ENCODE measurements at places on chromosomes 12 and 14. TPM values are rescaled to one million over a fixed set of nuclear protein-coding genes. Genes with fewer than 3 reads are reported as not detected.

DNA sequence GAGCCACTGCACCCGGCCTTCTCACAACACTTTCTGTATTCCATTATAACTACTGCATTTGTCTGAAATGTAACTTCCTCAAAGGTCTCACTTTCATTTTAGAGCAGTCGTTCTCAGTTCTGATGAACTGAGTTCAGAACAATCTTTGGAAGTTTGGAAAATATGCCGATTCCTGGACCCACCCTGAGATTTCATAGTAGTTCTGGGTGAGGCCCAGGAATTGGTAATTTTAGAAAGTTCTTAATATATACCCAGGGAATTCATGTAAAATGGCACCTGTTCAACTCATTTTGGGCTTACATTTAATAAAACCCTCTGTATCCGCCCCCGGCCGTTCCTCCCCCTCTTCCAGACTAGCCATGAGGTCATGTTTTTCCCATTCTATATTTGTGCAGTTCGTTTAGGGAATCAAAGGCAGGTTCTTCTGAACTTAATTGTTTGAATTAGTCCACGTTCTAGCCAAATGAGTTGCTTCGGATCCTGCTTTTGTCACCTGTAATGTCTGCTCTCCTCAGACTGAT is 5.9 kb downstream of the GSG1 start:
- DNase-seq: no peak

GRCh38 chr12:107448198-107448597 is 237.4 kb upstream of the PWP1 start:
- no peak for DNase-seq

- DNase-seq: no peak
Observed at GRCh38 chr14:86050072-86050683, 520.2 kb downstream of the FLRT2 start.

GRCh38 chr12:122381021-122381420 is 41.4 kb downstream of the CLIP1 start:
- DNase-seq: no peak

DNA sequence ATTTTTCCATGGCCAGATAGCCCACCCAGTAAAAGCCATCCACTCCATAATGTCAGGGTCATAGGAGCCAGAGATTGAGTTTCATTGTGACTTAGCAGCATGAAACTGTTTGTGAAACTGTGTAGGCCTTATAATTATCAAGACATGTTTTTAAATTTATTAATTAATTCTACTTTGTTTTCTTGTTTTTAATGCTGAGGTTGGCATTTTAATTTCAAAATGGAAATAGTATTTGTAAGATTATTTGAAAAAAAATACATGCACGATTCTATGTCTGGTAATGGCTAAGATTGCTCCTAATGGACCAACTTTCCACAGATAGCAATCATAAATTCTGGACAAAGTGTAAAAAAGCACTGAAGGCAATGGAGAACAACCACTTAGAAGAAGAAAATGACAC is 67.1 kb downstream of the GPR137C start:
- no peak for DNase-seq

DNA sequence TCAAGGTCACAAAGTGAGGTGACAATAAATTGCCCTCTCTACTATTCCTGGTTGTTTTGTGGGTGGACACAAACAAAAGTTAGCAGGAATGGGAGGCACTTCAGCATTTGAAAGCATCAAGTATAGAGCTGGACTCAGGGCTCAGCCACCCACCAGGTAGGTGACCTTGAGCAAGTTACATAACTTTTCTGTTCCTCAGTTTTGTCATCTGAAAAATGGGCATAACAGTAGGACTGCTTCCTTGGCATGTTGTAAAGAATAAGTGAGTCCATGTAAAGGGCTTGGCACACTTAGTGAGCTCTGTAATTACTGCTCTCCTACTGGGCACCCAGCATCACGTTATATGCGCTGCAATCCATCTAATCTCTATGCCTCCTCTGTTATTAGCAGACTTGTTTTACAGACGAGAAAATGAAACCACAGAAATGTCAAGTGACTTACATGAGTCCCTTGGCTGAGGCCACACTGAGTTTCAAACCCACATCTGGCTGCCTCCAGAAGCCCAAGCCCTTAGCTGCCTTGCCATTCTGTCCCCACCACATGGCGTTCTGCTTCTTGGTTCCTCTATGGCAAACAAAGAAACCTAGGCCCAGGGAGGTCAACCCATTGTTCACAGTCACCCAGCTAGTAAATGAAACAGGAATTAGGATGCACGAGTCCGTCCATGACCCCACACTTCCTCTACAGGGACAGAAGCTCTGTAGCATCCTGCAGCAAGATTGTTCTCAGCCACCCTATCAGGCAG is 63.2 kb upstream of the SLC24A4 start:
- no peak for DNase-seq

DNA sequence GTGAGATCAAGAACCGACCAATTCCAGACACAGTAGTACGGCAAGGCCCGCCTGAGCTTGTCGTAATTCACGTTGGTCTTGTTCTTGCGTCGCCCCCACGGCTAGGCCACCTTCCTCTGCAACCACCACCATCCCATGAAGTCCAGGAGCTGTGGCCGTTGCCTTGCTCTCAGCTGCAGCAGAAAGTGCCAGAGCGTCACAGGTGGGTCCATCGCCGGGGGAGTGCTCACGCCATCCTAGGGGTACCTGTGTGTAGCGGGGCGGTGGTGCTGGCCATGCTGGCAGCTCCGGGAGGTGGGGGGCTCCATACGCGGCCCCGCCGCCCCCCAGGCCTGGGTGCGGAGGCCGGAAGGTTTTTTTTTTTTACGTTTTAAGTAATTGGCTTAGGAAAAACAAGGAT is 23.1 kb downstream of the TMEM121 start:
- no peak for DNase-seq

GRCh38 chr14:91660790-91661189 is 71.1 kb downstream of the CATSPERB start:
- DNase-seq: no peak

DNA sequence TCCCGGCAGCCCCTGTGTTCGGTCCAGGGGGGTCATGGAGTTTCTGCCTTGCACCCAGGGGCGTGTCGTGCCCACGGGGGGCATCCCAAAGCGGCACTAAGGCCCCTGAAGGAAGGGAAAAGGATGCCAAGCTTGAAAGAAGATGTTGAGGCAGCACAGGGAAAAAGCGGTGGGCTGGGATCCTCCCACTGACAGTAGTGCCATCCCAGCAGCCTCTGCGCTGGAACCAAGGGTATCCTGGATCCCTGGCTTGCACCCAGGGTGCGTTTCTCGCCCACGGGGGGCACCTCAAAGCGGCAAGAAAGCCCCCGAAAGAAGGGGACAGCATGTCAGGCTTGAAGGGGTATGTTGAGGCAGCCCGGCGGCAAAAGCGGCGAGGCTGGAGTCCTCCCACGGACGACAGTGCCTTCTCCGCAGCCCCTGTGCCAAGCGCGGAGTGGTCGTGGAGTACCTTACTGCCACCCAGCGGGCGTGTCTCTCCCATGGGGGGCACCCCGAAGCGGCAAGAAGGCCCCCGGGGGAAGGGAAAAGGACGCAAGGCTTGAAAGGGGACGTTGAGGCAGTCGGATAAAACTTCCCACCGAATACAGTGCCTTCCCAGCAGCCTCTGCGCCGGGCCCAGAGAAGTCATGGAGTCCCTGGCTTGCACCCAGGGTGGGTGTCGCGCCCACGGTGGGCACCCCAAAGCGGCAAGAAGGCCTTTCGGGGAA is 164.4 kb upstream of the ALG10B start:
- DNase-seq: no peak

The CLEC4A gene
- 0.33 TPM for total RNA-seq

The CLEC2D gene
- total RNA-seq: 5.1 TPM

DNA sequence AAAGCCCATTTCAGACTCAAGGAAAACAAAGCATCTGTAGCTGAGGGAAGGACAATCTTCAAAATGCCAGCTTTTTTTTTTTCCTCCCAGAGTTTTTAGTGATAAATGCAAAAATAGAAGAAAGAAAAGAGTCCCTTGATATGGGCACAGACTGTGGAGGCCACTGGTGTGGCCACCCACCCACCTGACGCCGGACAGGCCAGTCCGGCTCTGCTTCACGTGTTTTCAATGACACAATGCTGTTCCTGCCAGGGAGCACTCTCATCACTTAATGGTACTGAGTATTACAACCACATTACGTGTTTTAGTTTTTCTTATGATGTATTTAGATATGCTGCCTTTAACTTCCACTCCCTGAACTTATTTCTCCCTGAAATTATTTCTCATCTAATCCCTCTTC is 155.7 kb upstream of the HIF1A start:
- DNase-seq: no peak

The SLC5A8 gene
- not detected for total RNA-seq

The CRIP1 gene
- total RNA-seq: 3.0 TPM

DNA sequence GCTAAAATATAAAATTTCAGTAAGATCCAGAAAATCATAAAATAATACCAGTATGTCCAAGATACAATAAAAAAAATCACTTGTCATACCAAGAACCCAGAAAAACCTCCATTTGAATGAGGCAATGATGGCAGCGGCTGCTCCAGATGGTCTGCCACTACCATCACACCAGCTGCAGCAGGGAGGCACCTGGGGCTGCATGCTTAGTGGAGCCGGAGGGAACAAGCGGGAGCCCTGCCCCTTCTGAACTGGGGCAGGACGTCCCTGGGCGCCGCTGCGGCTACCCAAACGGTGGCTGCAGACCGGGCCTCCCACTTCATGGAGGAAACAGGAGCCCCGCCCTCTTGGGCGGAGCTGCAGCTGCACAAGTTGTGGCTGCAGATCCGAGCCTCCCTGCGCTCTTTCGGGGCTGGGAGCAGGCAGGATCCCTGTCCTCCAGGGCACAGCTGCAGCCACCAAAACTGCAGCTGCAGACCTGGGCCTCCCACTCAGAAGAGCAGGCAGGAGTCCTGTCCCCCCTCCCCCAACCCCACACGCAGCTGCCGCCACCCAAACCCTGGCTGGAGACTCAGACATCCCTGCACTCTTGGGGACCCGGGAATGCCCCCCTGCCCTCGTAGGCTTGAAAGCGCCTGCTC is 36.1 kb upstream of the OR5AU1 start:
- DNase-seq: peak; percentile 42

The VWF gene
- total RNA-seq: 0.26 TPM

- DNase-seq: peak; percentile 65
Observed at GRCh38 chr12:124739953-124740561, 123.6 kb downstream of the SCARB1 start.

The RAB3IP gene
- total RNA-seq: 6.3 TPM
